ENCODE measurements at places on chromosomes 16 and 17.

DNA sequence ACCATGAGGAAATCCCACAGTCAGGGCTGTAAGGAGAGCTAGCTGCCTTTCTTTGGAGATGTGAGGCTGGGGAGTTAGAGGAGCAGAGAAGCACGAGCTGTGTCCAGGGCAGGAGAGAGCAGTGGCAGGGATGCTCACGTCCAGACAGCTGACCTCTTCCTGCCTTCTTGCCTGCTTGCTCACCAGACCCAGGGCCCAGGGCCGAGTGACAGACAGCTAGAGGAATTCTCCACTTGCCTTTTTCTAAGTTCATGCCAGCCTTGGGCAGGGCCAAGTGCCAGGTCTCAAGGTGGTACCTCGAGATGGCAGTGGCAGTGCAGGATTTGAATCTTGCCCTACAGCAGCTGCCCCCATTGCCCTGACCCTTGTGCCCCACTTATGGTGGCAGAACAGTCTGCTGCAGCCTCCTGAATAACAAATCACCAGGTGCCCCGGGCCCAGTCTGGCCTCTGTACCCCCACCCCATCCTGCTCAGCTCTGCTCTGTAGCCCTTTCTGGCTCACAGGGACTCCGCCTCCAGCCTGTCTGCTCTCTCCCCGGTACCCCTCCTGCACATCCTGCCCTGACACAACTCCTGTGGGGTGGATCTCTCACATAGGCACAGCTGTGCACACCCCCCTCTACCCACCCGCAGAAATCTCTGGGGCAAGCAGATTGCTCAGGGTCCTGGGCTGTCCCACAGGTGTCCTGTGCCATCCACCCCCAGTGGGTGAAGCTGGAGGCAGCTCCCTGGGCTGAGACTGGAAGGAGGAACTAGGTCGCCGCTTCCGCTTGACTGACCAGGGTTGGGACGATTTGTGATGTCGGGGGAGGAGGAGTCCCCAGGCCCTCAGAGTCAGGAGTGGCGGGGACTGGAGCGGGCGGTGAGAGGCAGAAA is 25.9 kb downstream of the GRIN2C start:
- no peak for DNase-seq

- DNase-seq: no peak
Measured at GRCh38 chr16:59719121-59719520, 985.0 kb upstream of the GOT2 start.

- DNase-seq: no peak
Measured at GRCh38 chr17:559551-560431, 154.8 kb downstream of the VPS53 start.

DNA sequence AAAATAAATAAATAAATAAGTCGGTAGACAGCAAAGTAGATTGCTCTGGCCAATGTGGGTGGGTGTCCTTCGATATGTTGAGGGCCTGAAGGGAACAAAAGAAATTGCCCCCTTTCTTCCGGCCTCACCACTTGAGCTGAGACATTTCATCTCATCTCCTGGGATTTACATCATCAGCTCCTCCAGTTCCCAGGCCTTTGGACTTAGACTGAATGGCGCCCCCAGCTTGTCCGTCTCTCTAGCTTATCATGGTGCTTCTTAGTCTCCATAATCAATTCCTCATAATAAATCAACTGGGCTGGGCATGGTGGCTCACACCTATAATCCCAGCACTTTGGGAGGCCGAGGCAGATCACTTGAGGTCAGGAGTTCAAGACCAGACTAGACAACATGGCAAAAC is 13.8 kb upstream of the HAP1 start:
- DNase-seq: no peak

GRCh38 chr17:41695954-41696757 is 7.5 kb downstream of the EIF1 start:
- no peak for DNase-seq

- DNase-seq: no peak
Measured at GRCh38 chr17:40358323-40359038, 6.1 kb downstream of the GJD3 start.

- no peak for DNase-seq
Measured at GRCh38 chr17:81513372-81513752, 763 bp upstream of the ACTG1 start.

DNA sequence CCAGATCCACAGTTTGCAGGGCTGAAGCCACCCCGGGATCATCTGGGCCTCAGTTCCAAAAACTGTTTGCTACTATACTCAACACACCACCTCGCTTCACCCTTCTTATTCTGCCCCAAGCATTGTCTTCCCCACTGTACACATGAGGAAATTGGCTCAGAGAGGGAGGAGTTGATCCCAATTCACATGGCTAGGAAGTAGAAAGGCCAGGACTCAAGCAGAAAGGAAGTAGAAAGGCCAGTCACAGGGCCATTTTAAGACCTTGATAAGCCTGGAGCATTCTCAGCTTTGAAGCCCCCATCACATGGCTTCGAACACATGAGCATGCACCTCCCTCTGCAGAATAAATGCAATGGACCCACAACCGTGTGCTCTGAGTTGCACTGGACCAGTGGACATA is 7.7 kb upstream of the PRSS22 start:
- no peak for DNase-seq

GRCh38 chr17:56826611-56827414 is 6.9 kb downstream of the C17orf67 start:
- no peak for DNase-seq

DNA sequence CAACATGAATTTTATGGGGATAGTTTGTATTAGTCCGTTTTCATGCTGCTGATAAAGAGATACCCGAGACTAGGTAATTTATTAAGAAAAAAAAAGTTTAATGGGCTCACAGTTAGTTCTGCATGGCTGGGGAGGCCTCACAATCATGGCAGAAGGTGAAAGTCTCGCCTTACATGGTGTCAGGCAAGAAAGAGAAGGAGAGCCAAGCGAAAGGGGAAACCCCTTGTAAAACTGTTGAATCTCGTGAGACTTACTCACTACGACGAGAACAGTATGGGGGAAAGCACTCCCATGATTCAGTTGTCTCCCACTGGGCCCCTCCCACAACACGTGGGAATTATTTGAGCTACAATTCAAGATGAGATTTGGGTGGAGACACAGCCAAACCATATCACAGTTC is 181.5 kb downstream of the PRKCA start:
- DNase-seq: no peak

- DNase-seq: no peak
Measured at GRCh38 chr17:70564006-70564620, 394.8 kb downstream of the KCNJ2 start.

GRCh38 chr16:4372578-4373355 is 1.1 kb downstream of the VASN start:
- DNase-seq: no peak

DNA sequence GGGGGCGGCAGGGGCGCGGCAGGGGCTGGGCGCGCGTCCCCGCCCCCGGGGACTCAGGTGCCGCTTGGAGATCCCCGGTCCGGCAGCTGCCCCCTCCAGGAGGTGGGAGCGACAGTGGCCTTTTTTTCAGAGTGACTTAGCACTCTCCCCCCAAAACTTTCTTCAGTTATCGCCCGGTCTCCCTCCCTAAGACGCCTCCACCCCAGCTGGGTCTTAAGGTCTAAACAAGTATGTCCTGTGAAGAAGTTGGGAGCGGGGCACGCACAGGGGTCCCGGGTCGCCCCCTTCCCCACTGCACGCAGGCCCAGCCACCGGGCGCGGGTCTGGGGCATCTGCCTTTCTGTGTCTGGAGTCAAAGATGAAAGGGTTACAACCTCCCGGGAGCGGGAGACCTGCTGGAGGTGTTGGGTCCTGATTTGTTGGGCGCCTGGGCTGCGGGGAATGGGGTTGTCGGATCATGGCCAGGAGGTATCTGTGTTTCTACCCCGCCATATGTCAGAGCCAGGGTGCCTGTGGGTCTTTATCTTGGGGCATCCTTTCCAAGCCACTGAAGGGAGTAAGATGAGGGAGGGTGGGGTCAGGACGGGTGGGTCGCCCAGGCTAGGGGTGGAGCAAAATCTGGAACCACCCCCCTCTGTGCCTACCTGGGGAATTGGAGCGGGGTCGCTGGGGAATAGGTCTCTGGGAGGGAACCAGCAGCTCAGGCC is 757 bp downstream of the FMNL1 start:
- no peak for DNase-seq

DNA sequence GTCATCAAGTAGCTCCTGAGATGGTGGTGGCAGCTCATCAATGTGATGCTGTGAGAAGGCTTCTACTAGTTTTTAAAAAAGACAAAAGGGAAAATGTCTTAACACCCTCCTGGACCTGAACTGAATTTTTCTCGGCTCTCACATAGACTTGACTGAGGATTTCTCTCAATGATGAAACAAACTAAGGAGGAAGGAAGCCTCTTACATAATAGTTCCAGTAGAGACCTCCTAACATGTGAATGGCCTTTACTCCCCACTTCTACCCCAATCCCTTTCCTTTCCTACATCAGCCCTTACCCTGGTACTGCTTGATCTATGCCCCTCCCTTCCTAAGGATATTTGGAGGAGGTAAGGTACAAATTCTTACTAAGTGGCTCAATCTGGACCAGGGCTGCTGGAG is 54.8 kb upstream of the MTMR4 start:
- no peak for DNase-seq

DNA sequence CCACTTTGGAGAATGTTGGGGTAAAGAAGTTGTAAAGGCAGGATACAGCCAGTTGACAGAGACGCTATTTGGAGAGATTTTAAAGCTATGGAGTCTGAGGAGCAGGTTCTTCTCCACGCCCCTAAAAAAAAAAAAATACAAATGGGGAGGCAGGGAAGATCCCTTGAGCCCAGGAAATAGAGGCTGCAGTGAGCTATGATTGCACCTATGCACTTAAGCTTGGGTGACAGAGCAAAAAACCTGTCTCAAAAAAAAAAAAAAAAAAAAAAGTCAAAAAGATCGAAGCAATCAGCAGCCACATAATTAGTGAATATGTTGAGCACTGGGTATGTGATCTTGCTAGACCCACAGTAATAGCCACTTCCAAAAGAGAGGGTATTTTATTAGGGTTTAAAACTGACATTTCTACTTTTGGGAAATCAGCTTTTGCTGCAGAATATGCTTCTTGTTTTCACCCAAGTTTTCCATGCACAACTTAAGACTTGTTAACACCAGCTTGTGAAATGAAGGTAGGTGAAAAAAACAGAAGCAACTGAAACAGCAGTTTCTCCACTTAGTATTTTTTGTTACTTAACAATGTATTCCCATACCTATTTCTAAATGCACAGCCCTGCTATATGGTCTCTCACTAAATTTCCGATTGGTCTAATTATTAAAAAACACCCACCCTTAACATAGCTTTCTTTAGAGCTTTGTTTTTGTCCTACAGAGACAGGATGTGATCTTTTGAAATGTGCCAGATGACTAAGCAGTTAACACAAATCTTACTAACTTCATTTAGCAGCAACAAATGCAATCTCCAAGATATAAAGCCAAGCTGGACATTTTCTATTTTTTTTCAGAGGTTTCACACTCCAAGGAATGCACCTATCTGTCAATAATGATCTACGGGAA is 2.5 kb upstream of the ARL6IP1 start:
- no peak for DNase-seq

DNA sequence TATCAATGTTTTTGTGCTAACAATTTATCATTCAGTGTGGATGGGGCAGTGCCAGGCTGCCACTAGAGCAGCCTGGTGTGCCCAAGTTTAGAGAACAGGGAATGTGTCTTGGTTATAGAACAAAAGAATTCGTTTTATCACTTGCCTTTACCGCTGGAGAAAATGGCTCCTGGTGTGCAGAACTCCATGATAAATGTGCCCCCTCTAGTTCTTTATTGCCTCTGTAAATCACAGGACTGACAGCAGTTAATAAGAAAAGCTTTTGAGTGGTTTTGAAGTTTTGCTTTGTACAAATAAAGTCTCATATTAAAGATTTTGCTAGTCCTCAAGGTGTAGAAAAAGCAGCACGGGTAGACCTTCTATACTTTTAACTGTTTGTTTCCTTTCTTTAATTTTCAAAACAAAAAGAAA is 28.2 kb upstream of the PSMD7 start:
- no peak for DNase-seq

GRCh38 chr16:21647562-21648164 is 4.7 kb downstream of the IGSF6 start:
- DNase-seq: no peak

GRCh38 chr16:72609933-72610332 is 438.0 kb upstream of the PMFBP1 start:
- no peak for DNase-seq

- DNase-seq: no peak
Measured at GRCh38 chr17:1961189-1961588, 63.9 kb downstream of the RTN4RL1 start.

DNA sequence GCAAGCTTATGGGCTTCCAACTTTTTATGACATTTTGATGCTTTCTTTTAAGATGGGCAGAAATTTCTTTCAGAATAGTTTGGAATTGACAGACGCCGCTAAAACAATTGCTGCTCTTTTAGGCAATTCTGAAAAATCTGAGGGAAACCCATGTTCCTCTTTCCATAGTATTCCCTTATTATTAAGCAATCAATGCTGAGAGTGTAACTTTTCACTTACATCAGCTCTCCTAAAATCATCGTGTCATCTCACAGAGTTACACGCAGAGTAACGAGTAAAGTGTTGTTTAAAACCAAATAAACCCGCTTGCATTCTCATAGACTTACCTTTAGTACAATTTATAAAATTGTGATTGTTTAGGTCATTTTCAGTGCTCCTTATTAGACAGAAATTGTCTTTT is 150.6 kb downstream of the MAF start:
- DNase-seq: no peak

DNA sequence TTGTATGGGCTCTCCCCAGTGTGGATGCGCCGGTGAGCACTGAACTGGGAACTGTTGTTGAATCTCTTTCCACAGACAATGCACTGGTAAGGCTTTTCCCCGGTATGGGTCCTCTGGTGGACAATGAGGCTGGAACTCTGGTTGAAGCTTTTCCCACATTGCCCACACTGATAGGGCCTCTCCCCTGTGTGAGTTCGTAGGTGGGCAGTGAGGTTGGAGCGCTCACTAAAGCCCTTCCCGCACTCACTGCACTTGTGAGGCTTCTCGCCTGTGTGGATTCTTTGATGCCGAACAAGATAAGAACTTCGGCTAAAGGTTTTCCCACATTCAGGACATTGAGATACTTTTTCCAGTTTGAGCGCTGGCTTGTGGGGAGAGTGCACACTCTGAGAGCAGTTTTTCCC is 17.8 kb downstream of the ZSCAN32 start:
- DNase-seq: no peak

DNA sequence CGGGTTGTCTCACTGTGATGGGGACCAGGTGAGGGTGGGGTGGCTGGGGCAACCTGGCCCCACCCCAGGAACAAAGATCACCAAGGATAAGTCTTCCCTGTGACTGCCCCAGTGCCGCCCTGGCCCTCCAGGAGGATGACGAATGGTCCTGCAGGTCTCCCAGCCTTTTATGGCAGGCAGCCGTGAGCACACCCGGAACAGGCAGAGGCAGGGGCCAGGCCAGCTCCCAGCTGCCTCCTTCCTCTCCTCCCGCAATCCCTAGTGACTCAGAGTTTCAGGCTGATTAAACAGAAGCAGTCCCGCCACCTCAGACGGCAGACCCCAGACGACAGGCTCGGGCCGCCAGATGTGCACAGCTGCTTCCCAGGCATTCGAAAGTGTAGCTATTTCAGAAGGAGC is 13.3 kb downstream of the JUP start:
- no peak for DNase-seq

DNA sequence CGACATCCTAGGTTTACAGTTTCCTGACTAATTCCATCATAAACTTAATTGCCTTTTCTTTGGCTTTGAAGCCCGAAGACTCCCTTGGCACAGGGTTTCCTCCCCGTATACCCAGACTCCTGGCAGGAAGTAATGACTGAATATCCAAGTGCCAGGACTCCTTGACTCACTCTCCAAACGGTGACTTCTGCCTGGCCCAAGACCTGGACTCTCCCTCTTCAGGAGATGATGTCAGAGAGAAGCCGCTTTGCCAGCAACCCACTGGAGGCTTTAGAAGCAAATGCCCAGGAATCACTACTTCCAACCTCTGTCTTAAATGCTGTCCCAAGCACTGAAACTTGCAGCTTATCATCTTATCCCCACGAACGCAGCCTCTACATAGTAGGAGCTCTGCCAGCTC is 146.5 kb downstream of the RGS9 start:
- DNase-seq: no peak

Data from esophagus squamous epithelium (tissue), 5 donors.